Amygdala (tissue), 56 donors: ENCODE measurements at places on chromosomes 6 and 20.

- DNase-seq, result no peak
Observed at GRCh38 chr6:107716688-107717089, 107.4 kb downstream of the SCML4 start.

DNA sequence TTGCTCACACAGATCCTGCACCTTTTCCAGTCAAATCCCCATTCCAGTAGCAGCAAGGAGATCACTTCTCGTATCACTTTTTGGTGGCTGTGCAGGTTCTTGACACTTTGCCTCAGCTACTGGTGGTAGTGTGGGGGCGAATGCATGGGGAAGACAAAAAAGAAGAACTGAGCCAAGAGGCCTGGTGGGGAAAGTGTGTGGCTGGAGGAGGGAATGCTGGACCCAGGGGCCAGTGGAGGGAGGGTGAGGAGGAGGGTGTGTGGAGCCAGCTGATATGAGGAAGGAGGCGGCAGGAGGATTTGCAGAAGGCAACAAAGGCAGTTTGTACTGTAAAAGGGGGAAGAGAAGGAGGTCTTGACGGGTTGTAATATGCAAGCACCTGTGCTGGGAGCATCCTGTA, 15.7 kb upstream of the HLA-C start:
- DNase-seq, result no peak

- DNase-seq, result no peak
Observed at GRCh38 chr20:37726971-37727956, 33.4 kb downstream of the CTNNBL1 start.

DNA sequence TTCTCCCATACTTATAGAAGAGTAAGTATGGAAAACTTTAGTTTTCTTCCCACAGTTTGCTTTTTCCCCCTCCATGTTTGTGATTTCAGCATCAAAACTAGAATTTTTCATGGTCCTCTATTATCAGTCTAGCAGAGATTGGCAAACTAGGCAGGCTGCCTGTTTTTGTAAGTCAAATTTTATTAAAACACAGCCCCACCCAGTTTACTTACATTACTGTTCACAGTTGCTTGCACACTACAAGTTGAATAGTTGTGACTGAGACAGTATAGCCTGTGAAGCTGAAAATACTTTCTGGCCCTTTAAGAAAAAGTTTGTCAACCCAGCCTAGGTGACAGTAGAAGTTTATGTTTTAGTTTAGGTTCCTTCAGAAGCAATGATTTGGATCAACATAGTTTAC, 19.5 kb downstream of the MCM8 start:
- DNase-seq, result no peak

DNA sequence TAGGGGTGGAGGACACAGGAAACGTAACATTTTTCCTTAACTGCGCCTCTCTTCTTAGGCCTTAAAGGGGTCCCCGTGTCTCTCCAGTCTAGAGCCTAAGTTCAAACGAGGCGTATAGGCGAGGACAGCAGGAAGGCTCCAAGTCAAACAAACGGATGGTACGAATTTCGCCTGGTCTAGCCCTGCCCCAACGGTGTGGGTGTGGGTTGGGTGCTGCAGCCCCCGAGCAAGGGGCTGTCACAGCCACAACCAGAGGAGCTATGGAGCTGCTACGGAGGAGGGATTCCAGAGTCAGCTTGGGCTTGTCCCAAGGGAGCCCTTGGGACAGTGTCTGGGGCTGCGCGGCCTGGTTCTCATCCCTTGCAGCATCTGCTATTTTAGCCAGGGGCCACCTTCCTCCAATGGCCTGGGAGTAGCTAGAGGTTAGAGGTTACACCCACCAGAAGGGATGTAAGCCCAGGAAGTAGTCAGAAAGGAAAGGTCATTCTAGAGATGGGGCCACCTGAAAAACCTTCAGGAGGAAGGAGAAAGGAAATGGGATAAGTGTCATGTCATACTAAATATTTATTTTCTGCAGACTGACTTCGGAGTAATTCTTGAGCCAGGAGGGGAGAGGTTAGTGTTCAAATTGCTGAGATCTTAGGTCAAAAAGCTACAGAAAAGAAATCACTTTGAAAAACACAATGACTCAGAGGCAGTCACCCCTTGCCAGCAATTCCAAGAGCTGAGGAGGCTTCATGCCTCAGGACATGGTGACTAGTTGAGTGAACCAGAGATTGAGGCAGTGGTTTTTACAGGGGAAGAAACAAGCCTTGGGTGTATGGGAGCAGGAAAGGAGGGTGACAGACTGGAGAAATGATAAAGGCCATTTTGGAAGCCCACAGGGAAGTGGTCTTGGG, 21.7 kb downstream of the VPS52 start:
- DNase-seq, result no peak

DNA sequence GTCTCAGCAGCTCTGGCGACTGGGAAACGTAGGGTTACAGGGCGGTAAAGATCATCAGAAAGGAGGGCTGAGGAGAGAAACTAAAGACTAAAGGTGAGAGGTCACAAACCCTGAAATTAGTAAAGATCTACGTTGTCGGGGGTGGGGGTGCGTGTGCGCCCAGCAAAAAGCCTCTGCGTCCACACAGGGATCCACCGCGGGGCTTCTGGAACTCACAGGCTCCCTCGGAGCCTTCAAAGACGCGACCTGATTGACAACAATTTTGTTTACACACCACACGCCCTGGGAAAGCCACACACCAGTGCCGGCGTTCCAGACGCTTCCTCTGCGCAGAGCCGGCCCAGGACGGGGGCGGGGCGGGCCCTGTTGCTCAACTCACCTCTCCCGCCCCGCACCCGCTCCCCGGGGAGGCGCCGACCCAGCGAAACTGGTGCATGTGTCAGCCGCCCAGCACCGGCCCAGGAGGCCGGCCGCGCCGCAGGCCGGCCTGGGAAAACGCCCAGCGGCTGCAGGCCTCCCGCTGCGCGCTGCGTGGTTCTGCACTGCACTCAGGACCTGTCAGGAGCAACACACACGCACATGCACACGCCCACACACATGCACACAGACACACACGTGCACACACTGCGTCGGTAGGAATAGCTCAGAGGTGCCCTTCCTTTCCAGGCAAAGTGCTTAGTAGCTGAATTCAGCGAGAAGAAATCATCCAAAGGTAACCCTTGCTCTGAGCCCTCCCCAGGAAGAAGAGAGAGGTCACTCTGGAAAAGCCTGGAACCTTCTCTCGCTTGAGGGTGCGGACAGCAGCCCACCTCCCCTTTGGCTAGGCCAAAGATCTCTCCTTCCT, 57.2 kb upstream of the ARID1B start:
- DNase-seq, result peak; percentile 74

DNA sequence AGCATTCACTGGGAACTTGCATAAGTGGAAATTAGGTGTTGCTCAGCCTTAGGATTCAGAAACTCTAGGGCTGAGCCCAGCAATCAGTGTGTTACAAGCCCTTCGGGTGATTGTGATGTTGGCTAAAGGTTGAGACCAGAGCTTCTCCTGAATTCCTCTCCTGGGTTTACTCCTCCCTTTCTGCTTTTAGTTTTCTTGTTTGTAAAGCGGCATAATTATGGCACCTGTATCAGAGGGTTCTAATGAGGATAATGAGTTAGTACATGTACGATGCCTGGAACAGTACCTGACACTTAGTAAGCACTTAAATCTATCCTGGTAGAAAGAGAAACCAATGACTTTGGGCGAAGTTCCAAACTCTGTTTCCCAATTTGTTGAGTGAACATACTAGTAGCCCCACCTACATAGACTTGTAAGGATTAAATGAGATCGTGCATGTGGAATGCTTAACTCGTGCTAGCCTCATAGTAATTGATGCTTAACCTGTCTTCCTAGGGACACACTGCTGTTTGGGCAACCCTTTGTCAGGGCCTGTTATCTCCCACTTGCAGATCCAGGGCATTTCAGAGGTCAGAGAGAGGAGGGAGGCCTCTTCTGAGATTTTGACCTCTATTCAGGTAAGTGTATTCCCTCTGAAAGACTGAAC, 932 bp upstream of the EZR start:
- DNase-seq, result no peak

DNA sequence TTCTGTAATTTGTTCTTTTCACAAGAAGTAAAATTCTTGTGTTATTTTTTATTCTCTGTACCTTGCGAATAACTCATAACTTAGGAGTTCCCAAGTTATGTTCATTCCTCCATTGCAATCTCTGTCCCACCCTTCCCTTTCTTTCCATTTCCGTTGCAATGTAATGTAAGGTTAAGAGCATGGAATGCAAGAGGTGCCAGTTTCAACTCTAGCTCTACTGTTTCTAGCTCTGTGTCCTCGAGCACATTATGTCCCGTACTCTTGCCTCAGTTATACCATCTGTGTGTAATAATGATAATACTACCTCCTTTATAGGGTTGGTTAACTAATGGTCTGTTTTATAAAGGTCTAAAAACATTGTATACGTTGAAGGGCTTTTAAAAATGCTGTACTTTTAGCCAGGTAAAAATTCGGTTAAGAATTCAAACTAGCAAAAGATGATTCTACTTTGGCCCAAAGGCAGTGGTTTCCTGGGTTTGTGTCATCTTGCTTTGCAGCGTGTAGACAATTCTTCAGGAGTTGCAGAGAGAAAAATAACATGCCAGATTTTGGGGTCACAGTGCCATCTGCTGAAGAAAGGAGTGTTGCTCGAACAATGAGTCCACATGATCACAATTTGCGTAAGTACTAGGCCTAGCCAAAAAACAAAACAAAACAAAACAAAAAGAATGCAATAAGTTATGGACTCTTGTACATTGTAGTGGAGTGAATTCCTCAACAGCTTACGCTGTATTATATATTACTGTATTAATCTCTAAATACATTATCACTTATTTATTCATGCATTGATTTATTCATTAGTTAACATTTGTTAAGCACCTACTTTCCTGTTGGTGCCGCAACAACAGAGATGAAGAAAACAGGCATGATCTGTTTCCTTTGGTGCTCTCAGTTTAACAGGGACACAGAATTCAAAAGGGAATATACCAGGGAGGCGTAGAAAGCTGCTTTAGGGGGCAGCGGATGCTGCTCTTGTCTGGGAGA, 10.0 kb upstream of the PFDN4 start:
- DNase-seq, result no peak

DNA sequence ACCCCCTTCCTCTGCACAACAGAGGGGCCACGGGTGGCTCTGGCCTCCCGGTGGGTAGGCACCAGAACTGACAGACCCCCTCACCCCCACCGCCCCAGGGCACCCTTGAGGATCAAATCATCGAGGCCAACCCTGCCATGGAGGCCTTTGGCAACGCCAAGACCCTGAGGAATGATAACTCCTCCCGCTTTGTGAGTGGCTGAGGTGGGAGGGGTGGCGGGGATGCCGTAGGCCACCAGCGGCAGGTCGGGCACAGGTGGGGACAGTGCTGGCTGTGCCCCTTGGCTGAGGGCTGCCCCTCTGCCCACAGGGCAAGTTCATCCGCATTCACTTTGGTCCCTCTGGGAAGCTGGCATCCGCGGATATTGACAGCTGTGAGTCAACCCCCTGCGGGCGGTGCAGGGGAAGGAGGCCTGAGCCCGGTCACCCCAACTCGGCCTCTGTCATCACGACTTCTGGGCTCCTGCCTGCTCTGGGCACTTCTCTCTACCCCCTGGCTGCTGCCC, 29.1 kb downstream of the MYH7B start:
- DNase-seq, result no peak

GRCh38 chr6:160420969-160421556, 72.9 kb downstream of the SLC22A3 start:
- no peak for DNase-seq

GRCh38 chr20:2602046-2602735, 50.2 kb upstream of the NOP56 start:
- DNase-seq, result no peak

DNA sequence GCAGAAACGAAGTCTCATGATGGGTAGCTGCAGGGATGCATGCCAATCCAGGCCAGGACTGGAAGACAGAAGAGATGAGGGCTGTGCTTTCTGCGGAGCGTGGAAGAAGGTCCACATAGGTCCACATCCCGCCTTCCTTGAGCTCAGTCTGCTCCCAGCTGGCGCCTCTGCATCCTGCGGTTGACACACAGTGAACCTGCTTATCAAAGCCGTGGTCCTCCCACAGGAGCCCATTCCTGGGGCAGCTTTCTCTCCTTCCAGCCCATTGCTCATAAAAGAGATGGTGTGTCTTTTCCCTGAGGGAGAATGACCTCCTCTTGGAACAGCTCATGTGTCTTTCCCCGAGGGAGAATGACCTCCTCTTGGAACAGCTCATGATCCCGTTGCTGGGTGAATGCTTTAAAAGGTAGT, 225.4 kb downstream of the CDH4 start:
- DNase-seq, result no peak

DNA sequence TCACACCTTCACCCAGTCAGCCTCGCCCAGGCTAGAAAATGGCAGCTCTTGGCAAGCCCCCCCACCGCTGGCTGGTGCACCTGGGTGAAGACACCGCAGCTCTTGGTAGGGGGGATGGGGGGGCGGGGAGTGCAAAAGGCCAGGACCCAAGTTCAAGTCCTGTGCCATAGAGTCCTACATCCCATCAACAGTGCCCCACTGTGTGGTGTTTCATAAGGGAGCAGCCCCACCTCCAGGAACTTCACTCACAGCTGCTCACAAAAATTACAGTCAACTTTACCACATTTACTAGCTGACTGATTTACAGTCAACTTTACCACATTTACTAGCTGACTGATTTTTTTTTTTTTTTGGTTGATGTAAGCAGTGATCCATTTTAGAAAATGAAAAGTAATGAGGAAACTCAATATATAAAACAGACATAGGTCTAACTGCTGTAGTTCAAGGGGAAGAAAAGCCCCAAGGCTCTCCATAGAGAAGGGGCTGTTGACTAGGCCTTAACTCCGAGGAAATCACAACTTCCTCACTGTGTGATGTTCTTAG, 208.9 kb upstream of the SNX9 start:
- DNase-seq, result no peak
